Kidney (tissue), 22 donors: ENCODE measurements at places on chromosomes 6 and 20.

DNA sequence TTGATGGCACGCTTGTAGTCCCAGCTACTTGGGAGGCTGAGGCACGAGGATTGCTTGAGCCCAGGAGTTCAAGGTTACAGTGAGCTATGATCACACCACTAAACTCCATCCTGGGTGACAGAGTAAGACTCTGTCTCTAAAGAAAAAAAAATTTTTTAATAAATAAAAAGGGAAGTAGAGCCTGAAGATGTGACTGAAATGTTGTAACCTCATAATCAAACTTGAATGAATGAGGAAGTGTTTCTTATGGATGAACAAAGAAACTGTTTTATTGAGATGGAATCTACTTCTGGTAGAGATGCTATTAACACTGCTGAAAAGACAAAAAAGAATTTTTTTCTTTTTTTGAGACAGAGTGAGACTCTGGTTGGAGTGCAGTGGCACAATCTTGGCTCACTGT lies 6.7 kb downstream of the MAK start:
- DNase-seq = no peak

GRCh38 chr6:36443471-36444428 lies 950 bp downstream of the KCTD20 start:
- peak; percentile 43 for DNase-seq

DNA sequence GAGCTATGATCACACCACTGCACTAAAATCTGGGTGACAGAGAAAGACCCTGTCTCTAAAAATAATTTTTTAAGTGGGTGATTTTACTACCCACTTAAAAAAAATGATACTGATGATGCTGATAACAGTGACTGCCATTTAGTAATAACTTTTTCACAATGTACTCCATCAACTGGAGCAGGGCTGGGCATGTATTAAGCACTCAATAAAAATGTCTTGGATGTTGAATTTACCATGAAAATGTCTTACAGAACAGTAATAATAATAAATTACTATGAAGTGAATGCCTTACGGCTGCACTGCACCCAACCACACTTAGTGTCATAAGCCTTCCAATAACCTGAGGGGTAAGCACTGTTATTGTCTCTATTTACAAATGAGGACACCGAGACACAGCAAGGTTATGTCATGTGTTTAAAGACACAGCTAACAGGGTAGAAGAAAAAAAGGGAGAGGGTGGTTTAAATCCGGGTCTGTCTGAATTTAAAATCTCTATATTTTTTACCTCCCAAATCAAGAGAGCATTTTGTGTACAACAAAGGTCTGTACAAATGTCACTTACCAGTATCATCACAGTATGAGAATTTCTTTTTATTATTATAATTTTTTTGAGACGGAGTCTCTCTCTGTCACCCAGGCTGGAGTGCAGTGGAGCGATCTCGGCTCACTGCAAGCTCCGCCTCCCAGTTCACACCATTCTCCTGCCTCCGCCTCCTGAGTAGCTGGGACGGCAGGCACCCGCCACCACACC lies 21.5 kb downstream of the RIMS4 start:
- no peak for DNase-seq

- no peak for DNase-seq
These were observed 39.2 kb upstream of the MMS22L start for GRCh38 chr6:97322226-97322625.

DNA sequence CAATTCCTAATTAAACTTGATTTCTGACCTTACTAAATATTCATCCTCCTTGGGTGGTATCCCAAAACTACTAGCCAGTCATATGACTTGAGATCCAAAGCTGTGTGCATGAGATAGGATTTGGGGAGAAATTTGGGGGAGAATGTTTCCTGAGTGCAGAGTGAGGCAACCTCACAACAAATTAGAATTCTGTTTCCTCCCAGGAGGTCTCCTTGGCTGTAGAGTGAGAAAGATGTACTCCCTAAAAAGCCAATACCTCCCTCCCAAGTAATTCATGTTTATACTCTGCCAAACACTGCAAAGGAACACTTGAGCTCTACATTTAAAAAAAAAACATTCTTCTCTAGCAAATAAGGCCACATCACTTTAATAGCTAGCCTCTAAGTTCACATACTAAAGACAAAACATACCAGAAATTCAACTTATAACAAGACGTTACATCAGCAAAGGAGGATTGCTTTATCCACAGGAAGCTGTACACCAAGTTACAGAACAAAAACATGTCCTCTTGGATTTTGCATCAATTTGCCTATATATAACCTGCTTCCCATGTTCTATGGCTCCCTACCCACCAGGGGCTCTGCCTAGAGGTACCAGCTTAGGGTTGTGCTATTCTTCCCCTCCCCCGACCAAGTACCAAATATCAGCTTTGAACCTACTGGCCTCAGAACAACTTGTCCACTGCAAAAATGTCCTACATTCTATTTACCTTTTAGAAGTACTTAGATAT lies 15.4 kb upstream of the TMEM30A start:
- no peak for DNase-seq

DNA sequence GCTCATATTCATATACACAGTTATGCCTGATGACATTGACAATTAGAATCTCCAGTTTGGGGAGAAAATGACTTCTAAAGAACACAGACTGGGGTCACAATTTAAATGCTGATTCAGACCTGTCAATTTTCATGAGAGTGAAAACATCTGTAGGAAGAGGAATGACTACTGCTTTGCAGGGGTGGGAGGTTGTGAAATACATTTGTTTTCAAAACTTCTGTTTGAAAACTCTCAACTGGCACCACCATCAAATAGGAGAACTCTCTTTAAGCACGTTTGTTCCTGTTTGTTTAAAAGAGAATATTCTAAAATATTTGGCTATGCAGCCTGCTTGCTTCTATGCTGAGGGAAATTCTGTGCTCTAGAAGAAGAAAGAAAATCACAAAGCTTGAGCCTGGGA lies 50.8 kb upstream of the ADGRF5 start:
- DNase-seq = no peak

DNA sequence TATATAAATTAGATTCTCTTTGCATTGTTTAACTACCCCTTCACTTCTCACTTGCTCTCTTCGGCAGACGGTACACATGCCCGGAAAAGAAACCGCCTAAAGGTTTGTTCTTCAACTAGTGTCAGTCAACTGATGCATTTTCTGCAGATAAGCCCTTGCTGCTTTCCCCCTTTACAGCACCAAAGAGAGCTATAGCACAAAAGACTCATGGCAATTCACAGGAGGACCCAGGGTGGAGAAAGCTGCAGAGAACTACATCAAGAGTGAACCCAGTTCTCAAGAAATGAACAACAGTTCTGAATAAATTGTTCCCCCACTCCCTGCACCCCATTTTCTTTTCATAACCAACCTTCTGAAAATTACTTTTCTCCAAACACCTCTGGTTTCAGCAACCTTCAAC lies 8.9 kb downstream of the CD164 start:
- DNase-seq = no peak

DNA sequence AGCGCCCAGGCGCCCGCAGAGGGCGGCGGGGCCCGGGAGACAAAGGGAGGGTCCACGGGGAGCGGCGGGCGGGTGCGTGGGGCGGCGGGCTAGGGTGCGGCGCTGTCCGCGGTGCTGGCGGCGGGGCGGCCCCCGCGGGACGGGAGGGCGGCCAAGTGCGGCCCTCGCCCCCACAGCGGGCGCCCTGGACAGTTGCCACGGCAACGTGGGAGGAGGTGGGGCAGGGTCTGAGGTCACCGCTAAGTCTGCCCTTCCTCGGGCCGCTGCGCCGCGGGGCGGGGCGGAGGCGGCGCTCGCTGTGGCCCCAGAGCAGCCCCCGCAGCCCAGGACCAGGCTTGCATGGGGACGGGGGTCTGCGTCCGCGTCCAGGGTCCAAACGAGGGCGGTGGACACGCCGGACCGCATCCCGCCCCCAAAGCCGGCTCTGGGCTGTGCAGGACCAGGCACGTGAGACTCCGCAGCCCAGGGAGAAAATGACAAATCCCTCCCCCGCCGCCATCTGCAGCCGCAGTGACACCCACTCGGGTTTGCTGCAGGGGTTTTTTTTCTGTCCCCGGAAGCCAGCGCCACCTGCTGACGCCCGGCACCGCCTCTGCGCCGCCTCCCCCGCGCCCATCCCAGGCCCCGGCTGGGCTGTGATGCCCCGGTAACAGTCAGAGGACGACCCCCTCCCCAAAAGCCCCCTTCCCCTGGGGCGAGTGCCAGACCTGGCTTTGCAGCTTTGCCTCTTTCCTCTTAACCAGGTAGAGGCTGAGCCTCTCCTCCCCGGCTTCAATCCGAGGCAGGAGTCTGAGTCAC lies 36.8 kb downstream of the YTHDF1 start:
- peak; percentile 63 for DNase-seq

- peak; percentile 19 for DNase-seq
These were observed 83.1 kb downstream of the MRPL14 start for GRCh38 chr6:44044154-44044539.

DNA sequence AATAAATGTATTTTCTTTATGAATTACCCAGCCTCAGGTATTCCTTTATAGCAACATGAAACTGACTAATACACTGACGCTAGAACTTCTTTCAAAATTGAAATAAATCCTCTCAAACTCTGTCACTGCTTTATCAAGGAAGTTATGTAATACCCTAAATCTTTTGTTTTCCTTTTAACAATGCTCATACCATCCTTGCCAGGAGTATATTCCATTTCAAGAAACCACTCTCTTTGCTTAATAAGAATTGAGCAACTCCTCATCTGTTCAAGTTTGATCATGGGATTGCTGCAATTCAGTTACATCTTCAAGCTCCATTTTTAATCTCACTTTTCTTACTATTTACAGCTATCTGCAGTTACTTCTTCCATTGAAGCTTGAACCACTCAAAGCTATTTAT lies 707.6 kb upstream of the MARCKS start:
- DNase-seq = no peak

DNA sequence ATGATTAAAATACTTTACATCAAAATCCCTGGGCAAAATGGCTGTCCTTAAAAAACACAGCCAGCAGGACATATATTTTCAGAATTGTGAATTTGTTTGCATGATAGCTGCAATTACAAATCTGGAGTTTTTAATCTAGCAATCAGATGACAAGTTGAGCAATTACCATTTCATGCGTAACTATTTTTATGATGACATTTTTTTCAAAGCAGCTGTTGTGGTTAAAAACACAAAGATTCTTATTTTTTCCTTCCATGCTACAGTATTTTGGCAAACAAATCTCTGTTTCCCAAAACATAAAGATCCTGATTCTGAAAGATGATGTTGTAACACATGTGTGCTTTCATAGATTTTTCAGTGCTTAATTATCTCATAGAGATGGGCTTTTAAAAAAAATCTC lies 90.2 kb downstream of the PHACTR1 start:
- no peak for DNase-seq

GRCh38 chr6:35624341-35625070 lies 64.2 kb downstream of the FKBP5 start:
- DNase-seq = no peak
